Islet precursor cell (in vitro differentiated cells): ENCODE measurements at places on chromosomes 11 and 22.
A peak's percentile ranks its signal among the peaks of the same experiment; 100 is the strongest.

DNA sequence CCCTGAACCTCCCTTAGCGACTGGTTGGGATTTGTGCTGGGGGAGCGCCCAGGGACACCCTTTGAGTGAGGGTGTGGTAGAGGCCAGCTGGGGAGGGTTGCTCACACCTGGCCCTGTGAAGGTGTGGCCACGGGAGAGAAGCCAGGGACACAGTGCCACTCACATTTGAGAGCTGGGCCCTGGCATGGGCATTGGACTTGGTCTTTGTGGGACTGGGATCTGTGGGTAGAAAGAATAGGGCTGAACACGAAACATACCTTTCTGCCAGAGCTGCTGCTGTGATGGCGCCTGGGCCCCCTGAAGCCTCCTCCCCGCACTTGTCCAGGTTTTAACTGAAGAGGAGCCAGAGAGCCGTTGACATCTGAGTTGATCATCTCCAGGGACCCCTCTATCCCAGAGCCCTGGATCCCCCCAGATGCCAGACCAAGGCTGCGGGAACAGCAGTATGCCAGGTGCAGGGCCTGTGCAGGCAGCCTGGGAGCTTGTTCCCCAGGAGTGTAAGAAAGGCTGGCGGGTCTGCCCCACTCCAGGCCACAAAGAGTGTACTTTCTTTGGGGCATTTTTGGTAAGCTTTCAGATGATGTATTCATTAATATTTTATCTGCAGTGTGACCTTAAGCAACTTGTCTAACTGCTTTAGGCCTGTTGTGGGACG lies 284.1 kb downstream of the TBC1D22A start:
- DNase-seq = no peak

GRCh38 chr11:103619480-103619879 lies 417.0 kb upstream of the DDI1 start:
- DNase-seq = no peak

- no peak for DNase-seq
Observed at GRCh38 chr11:123892031-123892430, 6.6 kb upstream of the TMEM225 start.

DNA sequence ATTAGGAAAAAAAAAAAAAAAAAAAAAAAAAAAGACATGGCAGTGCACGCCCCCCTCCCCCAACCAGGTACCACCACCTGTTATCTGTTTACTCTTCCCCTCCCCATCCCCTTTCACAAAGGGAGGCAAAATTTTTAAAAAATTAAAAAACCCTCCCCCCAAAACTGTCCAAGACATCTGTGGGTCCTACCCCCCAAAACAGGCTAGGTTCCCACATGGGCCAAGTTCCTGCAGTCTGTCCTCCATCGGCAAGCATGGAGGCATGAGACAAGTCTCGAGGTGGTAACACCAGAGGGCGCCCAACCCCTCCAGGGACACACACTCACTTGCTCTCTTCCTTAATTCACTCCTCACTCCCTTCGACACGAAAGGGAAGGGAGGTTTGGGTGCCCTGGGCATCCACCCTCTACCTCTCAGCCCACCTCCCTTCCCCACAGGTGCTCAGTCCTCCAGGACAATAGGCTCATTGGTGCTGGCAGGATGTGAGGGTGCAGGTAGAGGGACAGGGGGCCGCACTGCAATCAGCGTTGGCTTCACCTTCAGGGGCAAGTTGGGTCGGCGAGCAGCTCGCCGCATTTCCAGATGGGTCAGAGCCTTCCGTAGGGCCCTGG lies 2.2 kb upstream of the TUT1 start:
- peak; percentile 84 for DNase-seq

- DNase-seq = no peak
Observed at GRCh38 chr22:32665676-32666075, 135.8 kb upstream of the TIMP3 start.

GRCh38 chr11:12503039-12503484 lies 125.7 kb downstream of the PARVA start:
- DNase-seq = peak; percentile 71

DNA sequence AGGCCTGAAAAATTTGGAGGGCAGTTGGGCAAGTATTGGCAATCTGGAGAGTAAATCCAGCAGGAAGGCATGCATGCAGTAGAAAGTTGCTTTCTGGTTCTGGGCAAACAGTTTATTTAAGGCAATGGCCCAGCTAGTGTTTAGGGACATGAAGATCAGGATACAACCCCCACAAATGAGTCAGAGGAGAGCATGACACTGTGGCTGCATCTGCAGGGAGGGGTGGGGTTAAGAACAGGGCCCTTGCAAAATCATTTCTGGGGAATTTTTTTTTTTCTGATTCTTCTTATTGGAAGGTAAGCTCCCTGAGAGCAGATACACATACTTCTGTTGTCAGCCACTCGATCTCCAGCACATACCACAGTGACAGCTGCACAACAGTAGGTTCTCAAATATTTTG lies 61.1 kb downstream of the FDX1 start:
- peak; percentile 39 for DNase-seq

GRCh38 chr11:36296884-36297543 lies 926 bp downstream of the PRR5L start:
- no peak for DNase-seq

DNA sequence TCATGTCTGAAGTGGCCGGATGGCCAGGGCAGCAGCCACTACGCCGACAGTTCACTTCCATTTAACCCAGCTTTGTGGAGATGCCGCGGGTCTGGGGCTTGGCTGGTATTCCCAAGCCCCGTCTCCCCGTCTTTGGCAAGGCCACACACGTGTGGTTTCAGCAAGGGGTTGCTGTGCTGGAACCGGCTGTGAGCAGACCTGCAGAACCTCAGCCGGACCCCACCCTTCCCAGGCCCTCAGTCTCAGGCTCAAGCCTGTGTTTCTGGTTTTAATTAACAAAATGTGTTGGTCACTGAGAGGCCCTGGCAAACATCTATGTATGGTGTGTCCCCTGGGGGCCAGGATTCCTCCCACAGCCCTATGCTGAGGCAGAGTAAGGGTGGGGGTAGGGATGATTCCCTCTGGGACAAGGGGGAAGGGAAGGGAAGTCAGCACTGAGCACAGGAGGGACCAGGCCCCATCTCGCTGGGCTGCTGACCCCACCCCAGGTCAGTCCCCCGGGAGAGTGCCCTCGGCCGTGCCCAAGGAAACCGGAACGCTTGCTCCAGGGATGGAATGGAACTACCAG lies 9.3 kb downstream of the OSBPL5 start:
- peak; percentile 70 for DNase-seq

DNA sequence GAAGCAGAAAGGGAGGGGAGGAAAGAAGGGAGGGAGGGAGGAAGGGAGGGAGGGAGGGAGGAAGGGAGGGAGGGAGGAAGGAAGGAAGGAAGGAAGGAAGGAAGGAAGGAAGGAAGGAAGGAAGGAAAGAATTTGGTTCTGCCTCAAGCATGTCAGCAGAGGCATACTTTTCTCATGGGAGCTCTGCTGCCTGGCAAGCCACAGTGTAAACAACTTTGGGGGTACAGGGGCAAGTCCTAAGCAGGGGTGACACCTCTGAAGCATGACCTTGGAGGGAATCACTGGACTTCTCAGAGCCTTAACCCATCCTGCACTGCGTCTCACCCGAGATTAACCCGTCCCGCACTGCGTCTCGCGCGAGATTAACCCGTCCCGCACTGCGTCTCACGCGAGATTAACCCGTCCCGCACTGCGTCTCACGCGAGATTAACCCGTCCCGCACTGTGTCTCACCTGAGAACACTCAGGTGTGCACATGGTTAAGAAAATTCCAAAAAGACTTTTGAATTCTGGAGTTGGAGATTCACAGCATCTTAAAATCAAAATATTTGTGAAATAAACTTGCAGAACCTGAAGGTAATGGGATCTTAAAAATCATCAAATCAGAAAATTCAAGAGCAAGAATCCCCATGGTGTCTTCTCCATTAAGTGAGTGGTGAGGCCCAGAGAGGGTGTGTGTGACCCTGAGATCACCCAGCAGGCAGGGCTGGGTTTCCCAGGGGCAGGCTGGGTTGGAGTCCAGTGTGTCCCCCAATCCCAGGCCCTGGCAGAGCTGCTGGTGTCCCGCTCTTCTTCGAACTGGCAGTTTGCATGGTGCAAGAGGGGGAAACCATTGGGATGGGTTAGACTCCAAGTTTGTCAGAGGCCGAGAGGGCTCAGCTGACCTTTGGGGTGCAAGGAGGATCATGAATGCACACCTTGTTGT lies 190.4 kb downstream of the MN1 start:
- DNase-seq = no peak

- peak; percentile 38 for DNase-seq
Observed at GRCh38 chr11:69601011-69601975, 39.7 kb upstream of the CCND1 start.

DNA sequence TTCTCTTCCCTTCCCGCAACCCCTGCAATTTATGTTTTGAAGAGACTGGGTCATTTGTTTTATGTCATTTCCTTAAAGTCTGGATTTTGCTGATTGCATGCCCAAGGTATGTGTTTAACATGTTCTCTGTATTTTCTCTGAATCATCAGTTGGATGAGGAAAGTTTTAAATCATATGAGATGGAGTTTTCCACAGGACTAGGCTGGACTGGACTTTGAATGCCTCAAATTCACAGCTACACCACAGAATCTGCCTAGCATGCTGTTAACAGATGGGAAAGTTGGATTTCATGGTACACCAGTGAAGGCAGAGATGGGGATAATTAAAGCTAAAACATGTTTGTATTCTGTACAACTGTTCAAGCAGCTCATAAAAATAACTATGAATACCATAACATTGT lies 62.6 kb downstream of the CWC15 start:
- no peak for DNase-seq

DNA sequence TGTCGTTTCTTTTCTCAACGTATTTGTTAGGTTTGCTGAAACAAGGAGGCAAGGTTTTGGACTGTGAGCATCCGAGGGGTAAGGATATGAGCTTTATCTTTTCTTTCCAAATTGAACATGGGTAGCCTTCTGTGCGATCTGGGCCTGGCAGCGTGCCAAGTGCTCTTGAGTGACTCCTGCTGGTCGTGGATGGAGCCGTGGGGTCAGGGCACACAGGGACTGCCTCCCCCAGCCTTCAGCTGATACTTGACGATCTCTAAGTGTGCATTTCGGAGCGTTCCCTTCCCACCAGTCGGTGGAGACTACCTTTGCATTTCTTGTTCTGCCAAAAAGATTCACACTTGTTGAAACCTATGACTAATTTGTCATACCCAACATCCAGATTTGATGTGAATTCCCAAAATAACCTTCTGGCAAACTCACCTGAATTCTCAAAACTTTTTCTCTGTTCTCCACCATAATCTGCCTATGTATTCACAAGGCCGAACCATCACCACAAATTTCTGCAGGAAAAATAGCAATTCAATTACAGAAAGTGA lies 40.1 kb upstream of the CLMP start:
- DNase-seq = no peak

GRCh38 chr11:123246749-123247495 lies 51.9 kb upstream of the CLMP start:
- peak; percentile 89 for DNase-seq

DNA sequence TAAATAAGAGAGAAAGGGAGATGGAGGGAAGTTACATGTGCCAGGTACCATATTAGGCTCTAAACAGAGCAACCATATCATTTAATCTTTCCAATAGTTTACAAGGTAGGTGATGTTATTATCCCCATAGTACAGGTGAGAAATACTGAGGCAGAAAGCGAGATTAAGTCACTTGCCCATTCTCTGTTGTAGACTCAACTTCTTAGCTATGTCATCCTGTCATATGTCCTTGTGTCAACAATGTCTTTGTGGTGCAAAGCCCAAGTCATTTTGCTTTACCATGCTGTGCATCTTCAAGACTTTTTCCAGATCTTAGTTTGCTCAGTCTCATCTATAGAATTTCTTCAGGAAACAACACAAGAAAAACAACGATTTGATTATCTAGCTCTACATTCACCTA lies 205.0 kb upstream of the E2F8 start:
- DNase-seq = no peak

GRCh38 chr11:36419791-36420424 lies 90.2 kb downstream of the TRAF6 start:
- DNase-seq = no peak

- no peak for DNase-seq
Observed at GRCh38 chr11:67250059-67251043, 15.9 kb upstream of the GRK2 start.

DNA sequence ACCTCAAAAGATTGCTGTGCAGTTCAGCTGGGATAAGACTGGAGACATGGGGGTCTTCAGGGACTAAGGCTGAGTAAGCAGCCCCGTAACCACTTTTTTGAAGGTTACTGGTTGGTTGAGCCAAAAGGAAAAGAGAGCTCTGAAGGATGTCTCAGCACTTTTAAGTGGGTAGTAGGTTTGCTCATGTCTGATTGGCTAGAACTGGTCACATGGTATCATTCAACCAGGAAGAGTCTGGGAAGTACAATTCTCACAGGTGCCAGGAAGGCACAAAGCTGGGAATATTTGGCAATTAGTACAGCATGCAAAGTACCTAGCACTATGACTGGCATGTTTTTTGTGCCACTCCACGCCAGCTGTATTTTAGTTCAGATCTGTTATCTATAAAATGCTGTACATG lies 58.1 kb downstream of the SNX19 start:
- DNase-seq = no peak
